Glutamatergic neuron (in vitro differentiated cells): ENCODE measurements at places on chromosomes 12 and 14. TPM values are rescaled to one million over a fixed set of nuclear protein-coding genes. Genes with fewer than 3 reads are reported as not detected.

DNA sequence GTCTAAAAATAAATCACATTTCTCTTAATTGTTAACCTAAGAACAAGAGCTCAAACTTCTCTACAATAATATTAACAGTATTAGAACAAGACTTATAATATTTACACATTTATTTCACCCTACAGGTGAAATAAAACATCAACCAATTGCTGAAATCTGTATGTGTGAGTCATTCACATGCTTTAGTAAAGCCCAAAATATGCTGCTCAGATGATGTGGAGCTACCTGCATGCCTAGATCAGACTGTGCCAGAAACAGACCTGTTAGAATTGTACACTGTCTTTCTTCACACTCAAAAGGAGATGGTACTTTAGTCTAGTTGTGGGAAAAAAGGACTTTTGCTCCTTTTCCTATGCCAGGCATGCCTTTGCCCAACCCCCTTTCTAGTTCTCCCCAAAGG lies 54.7 kb downstream of the RPS6KA5 start:
- no peak for DNase-seq

Gene POTEG
- total RNA-seq = not detected

DNA sequence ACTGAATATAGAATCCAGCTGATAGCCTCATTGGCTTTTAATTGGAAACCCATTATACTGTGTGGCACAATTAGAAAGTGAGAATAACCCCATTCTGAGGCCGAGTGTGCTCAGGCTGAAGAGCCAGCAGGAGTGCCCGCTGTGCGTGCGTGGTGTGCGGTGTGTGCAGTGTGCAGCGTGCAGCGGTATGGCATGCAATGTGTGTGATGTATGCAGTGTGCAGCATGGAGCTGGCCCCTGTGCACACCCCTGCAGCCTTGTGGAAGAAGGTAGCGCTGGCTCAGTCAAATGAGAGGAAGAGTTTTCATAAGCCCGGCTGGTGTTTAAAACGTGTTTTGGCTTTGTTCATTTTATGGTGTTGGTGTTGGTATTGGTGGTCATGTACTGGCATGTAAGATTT lies 22.9 kb downstream of the CKB start:
- no peak for DNase-seq

GRCh38 chr12:101793401-101793800 lies 37.4 kb downstream of the GNPTAB start:
- DNase-seq = no peak

- no peak for DNase-seq
These were observed 387 bp upstream of the IPO8 start for GRCh38 chr12:30696103-30696408.

Gene PRIMA1
- 2.4 TPM for total RNA-seq

- no peak for DNase-seq
These were observed 14.7 kb downstream of the SERPINA1 start for GRCh38 chr14:94373708-94374107.

DNA sequence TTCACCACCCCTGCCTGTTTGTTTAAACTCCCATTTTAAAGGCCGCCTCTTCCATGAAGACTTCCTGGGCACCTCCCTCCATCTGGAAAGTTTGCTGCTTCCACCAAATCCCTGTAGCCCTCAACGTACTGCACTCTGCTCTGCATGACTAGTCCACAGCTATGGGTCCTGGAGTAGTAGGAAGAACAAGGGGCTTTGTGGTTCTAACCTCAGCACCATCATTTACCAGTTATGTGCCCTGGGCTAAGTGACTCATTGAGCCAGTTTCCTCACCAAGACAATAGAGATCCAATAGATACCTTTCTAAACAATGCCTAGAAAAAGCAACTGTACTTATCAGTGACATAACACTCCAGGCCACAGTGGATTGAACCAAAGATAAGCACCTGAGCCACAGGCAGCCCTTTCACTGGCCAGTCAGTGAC lies 8.5 kb upstream of the LTBP2 start:
- no peak for DNase-seq

DNA sequence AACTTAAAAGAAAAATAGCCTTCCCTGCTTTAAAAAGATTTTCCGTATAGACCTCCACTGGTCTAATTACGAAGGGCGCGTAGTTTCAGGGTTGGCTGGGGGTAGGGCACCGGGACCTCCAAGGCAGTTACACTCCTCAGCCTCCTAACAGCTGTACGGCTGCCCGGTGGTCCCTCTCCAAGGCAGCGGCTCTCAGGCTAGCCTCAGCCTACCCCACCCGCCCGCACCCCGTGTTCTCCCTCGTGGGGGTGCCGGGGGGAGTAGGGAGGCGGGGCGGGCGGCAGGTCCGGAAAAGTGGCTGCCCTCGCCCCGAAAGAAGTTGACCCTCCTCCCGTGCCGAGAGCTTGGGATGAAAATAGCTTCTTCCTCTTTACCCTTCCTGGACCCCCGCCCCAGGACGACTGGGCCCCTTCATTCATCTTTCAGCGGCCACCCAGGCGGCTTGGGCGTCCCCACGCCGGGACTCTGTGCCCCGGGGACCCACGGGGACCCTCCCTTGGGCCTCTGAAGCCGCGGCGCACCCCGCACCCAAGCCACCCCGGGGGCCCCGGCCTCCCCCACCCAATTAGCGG lies 991 bp upstream of the RCOR1 start:
- DNase-seq = peak; percentile 53

Gene JPH4
- total RNA-seq = 52.7 TPM

GRCh38 chr14:64478634-64479250 lies 13.4 kb downstream of the AKAP5 start:
- DNase-seq = no peak

Gene ITPR2
- total RNA-seq = 77.9 TPM

Gene SLCO1A2
- 11.9 TPM for total RNA-seq
